ENCODE measurements at places on chromosomes 2 and 18.
A peak's percentile ranks its signal among the peaks of the same experiment; 100 is the strongest.

DNA sequence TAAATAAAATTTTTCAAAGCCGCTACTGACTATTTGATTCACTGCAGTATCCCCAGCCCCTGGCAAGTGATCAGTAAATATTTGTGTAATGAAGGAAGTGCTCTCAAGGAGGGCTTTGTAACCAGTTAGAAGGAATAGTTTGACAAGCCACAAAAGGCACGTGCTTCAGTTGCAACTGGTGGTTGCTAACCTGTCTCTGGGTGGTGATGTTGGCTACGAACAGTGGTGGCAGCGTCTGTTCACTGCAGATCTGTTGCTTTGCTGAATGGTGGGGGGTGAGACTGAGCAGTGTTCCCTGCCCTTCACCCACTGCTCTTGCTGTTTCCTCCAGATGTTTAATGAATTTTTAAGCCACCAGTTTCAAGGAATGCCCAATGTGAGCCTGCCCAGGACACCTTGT, 73.9 kb upstream of the SIX2 start:
- DNase-seq, result no peak

DNA sequence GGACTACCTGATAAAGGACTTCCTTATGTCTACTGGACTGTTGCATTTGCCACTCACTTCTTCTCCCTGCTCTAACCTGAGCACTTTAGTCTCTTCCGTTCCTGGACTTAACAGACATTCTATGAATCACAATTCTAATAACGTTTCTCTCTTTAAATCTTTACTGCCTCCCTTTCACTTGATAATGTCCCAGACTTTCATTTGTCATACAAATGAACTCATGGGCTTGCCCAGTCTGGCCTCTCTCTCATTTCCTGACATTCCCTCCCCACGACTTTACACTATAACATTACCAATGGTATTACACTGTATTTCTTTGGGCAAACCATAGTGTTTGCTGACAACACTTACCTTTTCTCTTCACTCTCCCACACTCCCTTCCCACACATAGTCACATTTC, 540.7 kb upstream of the TMEFF2 start:
- no peak for DNase-seq

- no peak for DNase-seq
Observed at GRCh38 chr2:219772697-219773096, 145.3 kb downstream of the SLC4A3 start.

DNA sequence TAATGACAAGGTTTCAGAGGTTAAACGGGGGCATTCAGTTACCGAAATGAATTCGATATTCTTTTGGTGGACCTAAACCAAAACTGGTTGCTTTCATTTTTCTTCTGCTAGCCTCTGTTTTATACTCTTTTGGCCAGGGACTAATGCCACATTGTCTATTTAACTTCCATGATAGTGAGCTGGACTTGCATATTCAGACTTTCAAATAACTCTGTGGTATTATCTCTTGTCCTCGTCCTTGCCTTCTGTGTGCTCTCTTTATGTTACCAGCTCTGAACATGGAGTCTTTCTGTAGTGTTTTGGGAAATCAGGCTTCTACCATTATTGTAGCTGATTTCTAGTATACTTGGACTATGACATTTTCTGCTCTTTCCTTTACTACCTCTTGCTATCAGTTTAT, 75.1 kb downstream of the CCDC102B start:
- no peak for DNase-seq

DNA sequence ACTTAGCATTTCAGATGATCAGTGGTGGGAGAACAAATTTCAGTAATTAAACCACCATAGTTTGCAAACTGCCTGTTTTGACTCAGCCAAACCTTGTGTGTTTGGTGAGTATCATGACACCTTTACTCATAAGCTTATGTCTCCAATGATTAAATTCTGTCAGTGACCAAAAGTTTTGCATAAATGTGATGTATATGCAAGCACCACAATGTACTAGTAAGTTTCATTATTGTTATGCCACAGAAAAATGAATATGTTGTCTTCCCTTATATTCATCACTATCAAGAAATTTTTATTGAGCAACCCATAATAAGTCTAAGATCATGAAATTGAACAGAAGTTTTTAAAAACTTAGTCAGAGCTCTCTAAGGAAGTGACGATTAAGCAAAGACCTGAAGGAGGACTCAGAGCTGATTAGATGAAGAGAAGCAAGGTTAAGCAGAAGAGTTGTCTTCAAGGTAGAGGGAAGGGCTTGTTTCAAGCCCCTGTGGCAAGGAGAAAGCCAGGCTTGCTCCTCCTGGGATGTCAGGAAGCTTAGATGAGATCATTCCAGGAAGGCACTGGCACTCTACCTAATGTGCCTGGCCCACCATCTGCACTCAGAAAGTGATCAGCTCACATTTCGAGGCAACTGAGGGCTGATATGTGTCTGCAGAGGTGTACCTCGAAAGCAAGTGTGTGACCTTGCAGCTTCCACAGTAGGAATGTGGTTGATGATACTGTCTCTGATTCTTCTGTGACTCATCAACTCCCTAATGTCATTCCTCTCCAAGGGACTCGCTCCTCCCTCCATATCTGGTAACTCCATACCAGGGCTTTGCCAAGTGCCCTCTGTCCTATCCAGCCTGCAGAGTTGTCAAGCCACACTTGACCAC, 54.7 kb downstream of the KCTD18 start:
- DNase-seq, result peak; percentile 61

DNA sequence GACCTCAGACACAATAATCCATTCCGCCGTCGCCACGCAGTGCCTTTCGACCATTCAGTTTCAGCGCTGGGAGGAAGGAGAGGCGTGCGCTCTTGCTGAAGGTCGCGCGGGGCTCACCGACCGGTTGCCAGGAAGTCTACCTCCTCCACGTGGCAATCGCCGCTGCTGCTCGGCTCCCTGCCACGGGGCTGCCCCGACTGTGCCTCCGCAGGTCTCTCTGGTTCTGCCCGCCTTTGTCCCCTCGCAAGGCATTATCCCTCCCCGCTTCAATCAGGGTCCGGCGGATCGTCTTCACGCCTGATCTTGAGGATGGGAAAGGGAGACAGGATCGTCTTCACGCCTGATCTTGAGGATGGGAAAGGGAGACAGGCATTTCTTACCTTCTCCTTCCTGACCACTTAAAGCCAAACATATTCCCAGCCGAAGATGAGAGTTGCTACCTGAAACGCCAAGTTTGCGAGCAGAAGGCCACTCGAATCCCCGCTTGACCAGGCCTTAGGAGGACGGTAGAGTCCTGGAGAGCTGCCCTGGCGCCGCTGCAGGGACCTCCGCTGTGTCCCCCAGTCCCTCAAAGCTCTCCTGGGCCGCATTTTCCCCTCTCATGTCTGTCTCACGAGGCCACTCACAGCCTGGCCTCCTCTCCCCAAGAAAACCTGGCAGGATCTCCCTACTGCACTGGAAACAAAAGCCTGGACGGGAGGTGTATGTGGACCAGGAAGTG, 4.3 kb upstream of the GPR45 start:
- DNase-seq, result no peak

GRCh38 chr2:203951366-203951902, 14.9 kb downstream of the ICOS start:
- no peak for DNase-seq
